ENCODE measurements at places on chromosomes 12 and 14.

- DNase-seq: no peak
These were observed 55.4 kb upstream of the PSMA6 start for GRCh38 chr14:35236806-35237205.

- DNase-seq: no peak
These were observed 206.4 kb downstream of the CRADD start for GRCh38 chr12:93883436-93884154.

DNA sequence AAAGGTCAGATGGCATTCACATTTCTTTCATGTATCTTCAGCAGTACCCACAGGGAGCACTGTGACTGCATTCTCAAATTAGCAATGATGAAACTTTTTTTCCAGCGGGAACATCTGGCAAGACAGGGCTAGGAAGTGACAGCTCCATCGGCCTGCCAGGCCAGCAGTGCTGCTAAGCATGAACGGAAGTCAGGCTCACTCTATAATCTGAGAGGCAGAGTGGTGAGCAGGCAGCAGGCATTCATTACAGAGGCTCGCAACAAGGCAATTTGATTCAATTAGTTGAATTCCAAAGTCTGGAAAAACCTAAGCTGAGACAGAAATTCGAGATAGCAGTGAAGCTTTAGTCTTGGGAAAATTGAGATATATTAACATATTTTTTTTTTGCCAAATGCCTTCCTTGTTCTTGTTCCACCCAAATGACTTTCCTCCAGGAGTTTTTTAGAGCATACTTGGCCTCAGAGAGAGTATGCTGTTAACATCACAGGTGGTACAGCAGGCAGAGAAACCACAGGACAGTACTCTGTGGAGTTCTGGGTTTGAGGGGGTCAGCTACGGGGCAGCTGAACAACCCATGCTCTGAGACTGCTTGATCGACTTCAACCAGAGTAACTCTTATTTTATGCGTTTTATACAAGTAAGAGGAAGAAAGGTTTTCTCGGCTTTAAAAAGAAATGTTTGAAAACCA lies 414.9 kb downstream of the APAF1 start:
- DNase-seq: no peak

GRCh38 chr12:64390275-64390851 lies at the start of gene C12orf56:
TSS of gene C12orf56 (minus strand) at chr12:64390758. CDS start at chr12:64390565, 193 bp downstream.
- DNase-seq: peak; percentile 18

DNA sequence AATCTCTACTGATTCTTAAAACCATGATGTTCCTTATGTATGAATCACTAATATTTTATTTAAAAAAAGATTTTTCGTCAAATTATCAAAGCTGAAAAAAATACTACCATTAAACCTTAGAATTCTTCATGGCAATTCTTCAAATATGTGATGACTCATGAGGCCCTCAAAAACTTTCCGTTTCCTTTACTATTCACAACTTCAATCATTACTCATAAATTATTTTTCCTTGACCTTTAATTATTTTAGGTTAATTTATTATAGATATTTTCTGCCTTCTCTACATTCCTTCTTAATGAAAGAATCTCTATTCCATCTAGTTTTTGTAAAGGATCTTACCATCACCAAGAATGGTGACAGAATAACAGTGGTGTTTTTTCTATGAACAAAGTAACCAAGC lies 162.1 kb upstream of the SOX5 start:
- DNase-seq: no peak

DNA sequence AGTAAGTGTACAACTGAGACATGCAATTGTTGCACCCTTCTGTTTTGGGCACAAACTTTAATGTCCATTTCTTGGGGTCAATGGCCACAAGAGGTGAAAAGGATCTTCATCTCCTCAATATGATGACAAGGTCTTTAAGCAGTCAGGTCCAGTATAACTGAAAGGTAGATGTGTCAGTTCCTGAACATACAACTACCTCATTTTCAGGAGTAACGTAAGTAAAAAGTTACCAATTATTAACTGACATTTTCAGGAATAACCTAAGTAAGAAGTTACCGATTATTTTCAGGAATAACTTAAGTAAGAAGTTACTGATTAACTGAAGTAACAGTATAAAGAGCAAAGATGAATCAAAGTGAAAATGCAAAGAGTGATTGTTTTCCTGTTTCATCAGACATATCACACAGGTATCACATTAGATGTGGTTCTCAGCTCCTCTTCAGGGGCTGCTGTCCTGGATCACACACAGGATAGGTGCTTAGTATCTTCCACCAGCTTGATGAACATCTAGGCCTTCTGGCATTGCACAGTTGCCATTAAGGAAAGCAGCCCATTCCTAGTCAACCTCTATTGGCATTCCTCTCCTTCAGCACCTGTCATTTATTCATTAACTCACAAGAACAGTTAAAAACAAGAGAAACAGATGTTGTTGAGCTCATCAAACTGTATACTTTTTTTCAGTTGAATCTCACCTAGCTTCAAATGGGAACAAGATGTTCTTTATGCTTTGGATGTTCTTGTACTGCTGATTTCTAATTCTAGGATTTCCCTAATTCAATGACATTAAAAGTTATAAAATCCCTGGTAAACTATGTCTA lies 200.0 kb downstream of the FOXG1 start:
- no peak for DNase-seq

Data from CD8-positive, alpha-beta T cell (primary cell).